Peyer's patch (tissue), 4 donors: ENCODE measurements at places on chromosomes 16 and 17.

DNA sequence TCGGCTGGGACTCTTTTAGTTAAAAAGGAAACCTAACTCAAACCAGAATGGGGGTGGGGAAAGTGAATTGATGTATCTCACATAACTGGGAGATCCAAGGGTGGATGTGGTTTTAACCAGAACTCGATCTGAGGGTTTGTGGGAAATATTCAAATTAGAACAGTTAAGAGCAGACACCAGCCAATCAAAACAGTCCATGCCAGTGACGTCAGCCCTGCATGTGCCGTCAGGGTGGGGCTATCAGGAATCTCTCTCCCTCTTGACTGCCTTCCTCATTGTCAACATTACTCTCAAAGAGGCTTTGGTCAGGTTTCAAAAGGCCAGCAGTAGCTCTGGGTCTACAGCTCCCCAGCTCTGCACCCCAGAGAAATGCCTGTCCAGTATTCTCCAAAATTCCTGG is 94.2 kb upstream of the HSBP1 start:
- no peak for DNase-seq

- no peak for DNase-seq
These were observed 31.2 kb downstream of the NSMCE1 start for GRCh38 chr16:27237219-27238015.

DNA sequence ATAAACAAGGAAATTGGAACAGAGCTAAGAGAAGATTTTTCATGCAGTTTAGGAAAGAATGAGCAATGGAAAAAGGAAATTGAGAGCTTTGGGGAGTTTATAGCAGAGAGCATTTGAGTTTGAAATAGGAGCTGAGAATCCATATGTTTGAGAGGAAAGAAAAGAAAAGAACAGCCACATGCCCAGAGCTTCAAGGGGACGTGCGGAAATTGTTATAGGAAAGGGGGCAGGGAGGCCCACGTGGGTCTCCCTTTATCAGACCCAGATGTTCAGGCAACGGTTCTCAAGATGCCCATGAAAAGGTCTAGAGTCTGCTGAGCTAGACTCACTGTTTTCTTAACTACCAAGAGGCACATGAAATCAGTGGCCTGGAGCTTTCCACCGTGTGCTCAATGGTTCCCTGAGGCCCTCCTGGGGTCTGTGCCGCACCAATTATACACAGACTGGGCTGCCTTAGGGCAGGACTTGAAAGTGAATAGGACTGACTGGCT is 31.2 kb downstream of the CHD9 start:
- no peak for DNase-seq

DNA sequence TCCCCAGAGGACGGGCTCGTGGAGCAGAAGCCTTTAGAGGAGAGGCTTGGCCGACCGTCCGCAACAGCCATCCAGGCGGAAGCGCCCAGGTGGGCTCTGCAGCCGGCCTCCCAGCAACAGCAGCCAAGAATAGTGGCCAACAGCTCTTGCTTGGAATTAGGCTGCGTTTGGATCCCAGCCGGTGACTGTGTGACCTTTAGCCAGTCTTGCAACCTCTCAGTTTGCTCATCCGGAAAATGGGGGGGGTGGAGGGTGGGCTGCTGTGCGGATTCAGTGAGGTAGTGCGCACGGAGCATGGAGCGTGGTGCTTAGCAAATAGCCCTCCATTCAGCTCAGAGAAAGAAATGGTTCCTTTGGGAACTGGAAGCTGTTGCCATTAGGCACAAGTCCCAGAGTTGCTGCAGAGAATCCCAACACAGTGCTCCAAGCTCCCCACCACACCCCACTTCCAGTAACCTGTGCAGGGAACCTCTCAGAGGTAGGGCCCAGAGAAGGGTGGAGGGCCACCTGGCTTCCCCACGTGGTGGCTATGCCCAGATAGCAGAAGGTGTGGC is 46.7 kb downstream of the RTN4RL1 start:
- no peak for DNase-seq

DNA sequence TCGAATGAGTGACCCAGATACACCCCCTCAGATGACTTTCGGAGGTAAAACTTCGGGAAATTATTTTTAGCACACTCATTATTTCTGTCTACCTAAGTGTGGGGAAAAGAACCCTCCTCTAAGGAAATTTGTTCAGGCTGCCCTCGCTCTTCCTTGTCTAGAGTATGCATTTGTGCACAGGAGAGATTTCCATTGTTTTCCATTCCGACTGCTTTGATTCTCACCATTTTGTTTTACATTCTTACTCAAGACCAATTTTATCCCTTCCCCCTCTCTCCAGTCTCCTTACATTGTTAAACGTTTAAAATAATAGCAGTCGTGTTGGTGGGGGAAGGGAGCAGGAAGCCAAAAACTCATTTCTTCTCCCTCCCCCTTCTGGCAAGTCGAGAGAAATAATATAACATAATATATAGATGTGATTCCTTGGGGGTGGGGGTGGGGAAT is 1.5 kb upstream of the CHD3 start:
- no peak for DNase-seq

- no peak for DNase-seq
These were observed 1.8 kb downstream of the ALKBH5 start for GRCh38 chr17:18185391-18185790.
